Activated T-cell treated with anti-CD3 and anti-CD28 coated beads, Interleukin-2, amount 50 U/mL, for 72 hours (primary cell): ENCODE measurements at places on chromosomes 2 and 18. TPM values are rescaled to one million over a fixed set of nuclear protein-coding genes. Genes with fewer than 3 reads are reported as not detected.

- DNase-seq: no peak
- no peak overlapping the region for H3K4me3 ChIP-seq
- no peak overlapping the region for H3K27ac ChIP-seq
Observed at GRCh38 chr2:240988146-240988545, 10.3 kb upstream of the SNED1 start.

GRCh38 chr2:215711471-215712034 lies 275.7 kb upstream of the FN1 start:
- H3K4me3 ChIP-seq: no peak overlapping the region
- peaks cover 11% of the 10 kb centered on the region for H3K27me3 ChIP-seq
- H3K36me3 ChIP-seq: no peaks in the 10 kb centered on the region
- no peak for DNase-seq
- no peaks in the 10 kb centered on the region for H3K4me1 ChIP-seq
- H3K27ac ChIP-seq: no peak overlapping the region

- no peaks in the 10 kb centered on the region for H3K36me3 ChIP-seq
- no peak for DNase-seq
- no peaks in the 10 kb centered on the region for H3K4me1 ChIP-seq
- H3K27ac ChIP-seq: no peak overlapping the region
- no peak overlapping the region for H3K4me3 ChIP-seq
- no peaks in the 10 kb centered on the region for H3K27me3 ChIP-seq
Observed at GRCh38 chr2:139365189-139365588, 585.0 kb upstream of the NXPH2 start.

- DNase-seq: no peak
- H3K4me3 ChIP-seq: no peak overlapping the region
- peaks cover 6% of the 10 kb centered on the region for H3K27me3 ChIP-seq
- peaks cover 18% of the 10 kb centered on the region for H3K4me1 ChIP-seq
Observed at GRCh38 chr18:58570360-58571064, 58.4 kb downstream of the ALPK2 start.

DNA sequence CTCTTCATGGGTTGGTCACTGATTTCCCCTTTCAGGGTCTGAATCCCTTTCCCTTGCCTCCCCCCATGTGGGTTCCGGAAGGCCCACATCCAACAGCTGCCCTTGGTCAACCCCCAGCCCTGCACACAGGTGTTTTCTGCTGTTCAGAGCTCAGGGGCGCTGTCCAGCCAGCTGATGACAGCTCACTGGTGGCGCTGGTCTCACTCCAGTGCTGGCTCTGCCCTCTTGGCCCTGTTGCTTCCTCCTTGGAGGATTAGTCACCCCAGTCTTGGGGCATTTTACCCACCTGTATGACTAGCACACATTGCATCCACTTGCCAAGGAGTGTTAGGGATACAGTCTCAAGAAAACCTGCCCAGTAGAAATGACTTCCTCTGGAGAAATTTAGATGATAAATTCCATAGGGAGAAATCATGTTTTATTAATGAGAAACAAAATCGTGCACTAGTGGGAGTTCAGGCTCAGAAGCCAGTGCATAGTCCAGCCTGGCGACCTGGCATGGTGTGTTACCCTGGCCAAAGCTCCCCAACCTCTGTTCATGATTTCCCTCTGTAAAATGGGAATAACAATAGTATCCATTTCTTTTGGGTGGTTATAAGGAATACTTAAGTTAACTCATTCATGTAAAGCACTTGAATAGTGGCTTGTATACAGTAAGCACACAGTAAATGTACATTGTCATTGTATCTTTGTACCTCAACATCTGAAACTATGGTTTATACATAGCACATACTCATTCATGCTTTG lies 21.6 kb downstream of the CRIM1 start:
- no peak for DNase-seq
- H3K36me3 ChIP-seq: no peaks in the 10 kb centered on the region
- H3K27me3 ChIP-seq: peaks cover 16% of the 10 kb centered on the region
- H3K4me3 ChIP-seq: no peak overlapping the region

DNA sequence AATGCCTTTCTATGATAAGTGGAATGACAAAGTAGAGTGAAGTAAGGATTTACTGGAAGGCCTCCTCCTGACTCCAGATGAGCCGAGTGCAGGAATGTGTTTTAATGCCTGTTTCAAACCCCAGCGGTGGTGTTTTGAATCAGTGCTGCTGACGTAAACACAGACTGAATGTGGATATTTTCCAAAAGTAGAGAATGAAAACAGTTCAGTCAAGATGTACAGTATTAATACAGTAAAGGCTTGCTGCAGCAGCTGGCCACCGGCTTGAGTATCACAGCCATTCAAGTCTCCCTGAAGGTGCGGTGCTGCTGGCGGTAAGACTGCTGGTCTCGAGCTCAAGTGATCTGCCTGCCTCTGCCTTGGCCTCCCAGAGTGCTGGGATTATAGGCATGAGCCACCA lies 46.7 kb downstream of the ARHGAP28 start:
- DNase-seq: no peak
- peaks cover 7% of the 10 kb centered on the region for H3K27me3 ChIP-seq
- no peaks in the 10 kb centered on the region for H3K4me1 ChIP-seq
- no peak overlapping the region for H3K4me3 ChIP-seq
- H3K27ac ChIP-seq: no peak overlapping the region
- H3K36me3 ChIP-seq: no peaks in the 10 kb centered on the region

DNA sequence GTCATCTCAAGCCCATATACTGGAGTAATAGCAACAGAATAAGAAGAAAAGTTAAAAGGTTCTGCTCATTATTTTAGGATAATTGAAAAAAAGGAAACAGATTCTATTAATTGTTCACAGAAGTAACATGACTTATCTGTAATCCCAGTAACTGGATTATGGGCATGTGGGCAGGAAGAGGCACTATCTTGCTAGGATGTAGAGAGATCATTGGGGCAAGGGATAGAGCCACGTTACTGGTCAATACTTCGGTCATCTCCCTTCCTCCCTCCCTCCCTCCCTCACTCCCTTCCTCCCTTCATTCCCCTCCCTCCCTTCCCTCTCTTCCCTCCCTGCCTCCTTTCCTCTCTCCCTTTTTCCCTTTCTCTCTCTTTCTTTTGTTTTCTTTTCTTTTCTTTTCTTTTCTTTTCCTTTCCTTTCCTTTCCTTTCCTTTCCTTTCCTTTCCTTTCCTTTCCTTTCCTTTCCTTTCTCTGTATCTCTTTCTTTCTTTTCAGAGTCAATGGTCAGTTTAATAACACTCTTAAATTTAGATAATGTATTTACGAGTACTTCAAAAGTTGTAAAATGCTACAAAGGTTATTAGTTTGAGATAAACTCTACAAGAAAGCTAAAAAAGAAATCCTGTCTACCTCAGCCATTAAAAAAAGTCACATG lies 82.8 kb downstream of the FHOD3 start:
- DNase-seq: no peak
- no peak overlapping the region for H3K4me3 ChIP-seq
- H3K27me3 ChIP-seq: peaks cover 38% of the 10 kb centered on the region

DNA sequence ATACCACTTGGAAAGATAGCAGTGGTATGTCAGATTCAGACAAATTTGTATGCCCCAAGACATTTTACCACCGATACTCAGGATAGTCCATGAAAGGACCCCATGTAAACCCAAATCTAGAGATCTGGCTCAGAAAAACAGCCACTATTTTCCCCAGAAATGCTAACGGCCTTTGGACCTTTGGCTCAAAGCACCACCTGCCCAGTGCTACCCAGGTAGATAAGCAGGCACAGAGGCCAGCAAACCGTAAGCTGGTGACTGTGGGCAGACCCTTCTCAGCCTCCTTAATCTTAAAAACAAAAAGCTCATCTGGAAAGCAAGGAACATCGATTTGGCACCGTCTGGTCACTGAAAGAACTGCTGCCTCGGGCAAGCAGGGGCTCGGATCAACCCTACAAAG lies 61.4 kb upstream of the GREB1L start:
- no peaks in the 10 kb centered on the region for H3K27me3 ChIP-seq
- no peak overlapping the region for H3K4me3 ChIP-seq
- H3K36me3 ChIP-seq: no peaks in the 10 kb centered on the region
- H3K27ac ChIP-seq: no peak overlapping the region
- no peak for DNase-seq

The CHRNA1 gene
- not detected for total RNA-seq

The PREPL gene
- total RNA-seq: 22.0 TPM

The NEB gene
- 1.1 TPM for total RNA-seq

The LINC00305 gene
- total RNA-seq: not detected

The PPP1R7 gene
- total RNA-seq: 89.1 TPM
